Activated T-helper 1 cell treated with anti-CD3 and anti-CD28 coated beads, Interleukin-2, amount 50 U/mL, for 16 hours (primary cell): ENCODE measurements at places on chromosomes 7 and 10.

DNA sequence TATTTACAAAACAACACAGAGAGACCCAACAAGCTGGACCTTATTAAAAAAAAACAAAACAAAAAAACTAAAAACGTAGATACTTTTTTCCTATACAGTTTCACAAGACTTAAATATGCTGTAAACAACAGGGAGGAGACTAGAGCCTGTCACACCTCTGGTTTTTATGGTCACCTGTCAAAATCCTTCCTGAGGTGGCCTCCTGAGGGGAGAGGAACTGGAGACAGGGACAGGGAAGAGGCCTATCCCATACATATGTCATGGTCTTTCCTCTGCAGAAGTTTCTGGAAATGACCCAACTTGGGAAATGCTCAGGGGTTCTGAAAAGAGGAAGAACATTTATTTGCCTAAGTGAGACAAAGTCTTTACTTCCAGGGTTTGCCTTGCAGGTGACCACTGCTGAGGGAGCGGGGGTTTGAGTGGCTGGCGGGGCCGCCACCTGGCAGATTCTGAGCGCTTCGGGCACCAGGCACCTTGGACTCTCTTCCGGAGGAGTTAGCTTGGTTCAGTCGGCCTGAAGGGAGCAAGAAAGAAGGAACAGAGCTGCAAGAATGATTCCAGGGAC lies 18.3 kb downstream of the CPA1 start:
- no peak for DNase-seq

DNA sequence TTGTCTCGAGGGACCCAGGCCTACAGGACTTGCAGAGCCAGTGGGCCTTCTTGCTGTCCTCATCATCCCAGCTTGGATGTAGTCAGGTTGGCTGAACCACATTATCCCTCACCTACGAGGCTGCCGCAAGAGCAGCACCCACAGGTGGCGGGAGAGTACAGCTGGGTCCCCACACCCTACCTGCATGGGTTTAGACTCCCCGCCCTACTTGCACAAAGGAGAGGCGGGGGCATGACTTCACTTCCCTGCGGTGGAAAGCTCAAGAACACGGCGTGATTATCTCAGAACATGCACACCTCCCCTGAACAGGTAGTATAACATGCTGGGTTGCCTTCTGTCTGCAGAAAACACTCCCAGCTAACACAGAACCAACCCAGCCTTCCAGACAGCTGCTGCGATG lies 57.5 kb downstream of the CTBP2 start:
- no peak for DNase-seq

DNA sequence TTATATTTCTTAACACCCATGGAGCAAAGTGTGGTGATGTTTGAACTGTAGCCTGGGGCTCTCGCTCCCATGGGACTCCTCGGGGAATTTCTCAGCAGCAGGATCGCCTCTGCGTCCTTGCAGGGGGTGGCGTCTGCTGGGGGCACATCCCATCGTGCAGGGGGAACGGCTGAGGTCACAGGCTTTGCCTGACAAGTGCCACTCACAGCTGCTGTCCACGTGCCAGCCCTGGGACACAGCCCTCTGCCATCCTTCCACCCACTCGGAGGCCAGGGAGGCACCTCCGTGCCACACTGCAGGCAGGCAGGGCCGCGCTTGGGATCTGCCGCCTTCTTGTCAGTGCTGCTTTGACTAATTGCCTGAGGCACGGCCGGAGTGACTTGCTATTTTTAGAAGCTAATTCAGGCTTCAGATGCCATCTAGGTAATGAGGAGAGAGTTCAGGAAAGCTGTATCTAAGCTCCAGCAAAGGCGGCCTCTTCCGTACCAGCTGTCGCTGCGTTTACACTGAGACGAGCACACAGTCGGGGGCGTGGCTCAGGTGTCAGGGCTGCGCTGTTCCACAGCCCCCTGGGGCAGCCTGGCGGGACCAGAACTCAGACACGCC lies 45.7 kb downstream of the PITRM1 start:
- no peak for DNase-seq

DNA sequence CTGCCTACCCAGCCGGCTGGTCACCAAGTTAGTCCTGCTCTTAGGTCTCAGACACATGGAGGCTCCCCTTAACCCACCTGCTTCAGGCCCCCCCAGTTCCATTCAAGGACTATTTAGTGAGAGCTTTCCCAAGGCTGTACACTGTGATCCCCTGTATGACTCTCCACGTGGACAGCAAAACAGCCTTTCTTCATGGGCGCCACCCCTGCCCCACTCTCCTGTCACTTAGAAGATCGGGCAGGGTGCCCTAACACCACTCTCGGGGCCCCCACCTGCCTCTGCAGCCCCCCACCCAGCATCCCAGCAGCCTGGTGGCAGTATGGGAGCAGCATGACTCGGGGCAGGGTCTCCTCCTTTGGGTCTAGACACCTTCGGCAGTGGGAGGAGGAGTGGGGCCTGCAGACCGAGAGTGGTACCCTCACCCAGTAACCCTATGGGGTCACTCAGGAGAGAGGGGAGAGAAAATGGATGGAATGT lies 116.6 kb downstream of the PTPN20 start:
- DNase-seq, result no peak

DNA sequence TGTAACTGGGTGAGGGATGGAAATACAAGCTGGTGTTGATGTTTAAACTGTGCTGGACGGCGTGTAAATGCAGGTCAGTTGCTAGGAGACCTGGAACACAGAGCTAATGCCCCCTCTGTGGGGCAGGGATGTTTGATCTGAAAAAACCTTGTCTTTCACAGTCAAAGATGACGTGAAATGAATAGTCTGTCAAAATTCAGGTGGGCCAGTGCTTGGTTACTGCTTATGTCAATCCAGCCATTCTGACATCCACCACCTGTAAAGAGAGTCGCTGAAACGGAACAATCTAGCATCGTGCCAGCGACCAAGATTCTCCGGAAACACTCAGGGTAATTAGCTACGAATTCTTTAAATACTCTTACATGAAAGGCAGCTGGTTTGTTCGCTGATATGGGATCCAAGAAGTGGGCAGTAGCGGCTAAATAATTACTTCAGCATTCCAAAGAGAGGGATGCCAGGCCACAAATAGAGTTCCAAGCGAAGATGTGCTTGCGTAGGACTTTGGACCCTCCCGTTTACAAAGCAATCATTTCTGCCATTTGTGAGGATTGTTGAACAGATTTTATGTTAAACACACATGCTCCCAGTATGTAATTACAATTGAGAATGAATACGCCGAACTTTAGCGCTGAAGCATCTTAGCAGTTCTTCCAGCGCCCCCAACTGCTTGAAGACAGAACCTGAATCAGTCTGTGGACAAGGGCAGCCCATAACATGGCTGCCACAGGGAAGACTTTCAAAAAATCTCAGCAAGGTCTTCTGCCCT lies 7.3 kb upstream of the ASB4 start:
- no peak for DNase-seq

GRCh38 chr10:69885379-69886013 lies 83.8 kb downstream of the COL13A1 start:
- DNase-seq, result no peak

DNA sequence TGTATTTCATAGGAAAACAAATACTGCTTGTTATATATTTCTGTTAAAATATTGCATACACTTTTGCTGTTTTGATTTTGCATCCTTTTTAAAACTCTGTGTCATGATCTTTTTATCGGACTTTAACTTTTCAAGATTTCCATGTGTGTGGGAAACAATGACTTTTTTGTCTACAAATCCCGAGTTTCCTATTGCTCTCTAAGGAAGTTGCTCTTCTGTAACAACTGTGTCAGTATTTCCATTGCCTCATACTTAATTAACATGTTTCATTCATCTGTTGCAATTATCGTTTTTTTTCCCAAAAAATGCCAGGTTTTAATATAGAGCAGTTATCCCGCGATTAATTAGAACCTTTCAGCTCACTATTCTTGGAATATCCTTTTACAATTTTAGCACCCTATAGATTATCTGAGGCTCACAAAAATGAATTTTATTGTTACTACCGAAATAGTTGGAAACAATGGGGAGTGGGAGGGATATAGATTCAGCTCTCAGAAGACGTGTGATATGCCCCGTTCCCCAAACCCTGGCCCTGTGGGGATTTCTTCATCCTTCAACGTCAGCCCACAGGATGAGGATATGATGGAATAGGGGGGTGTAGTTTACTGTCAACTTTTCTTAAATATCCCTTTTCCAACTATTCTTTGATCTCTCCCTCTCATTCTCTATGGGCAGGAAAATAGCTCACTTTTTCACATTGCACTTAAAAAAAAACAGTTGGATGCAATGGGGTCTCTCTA lies 297.6 kb upstream of the IGFBP3 start:
- DNase-seq, result no peak

GRCh38 chr10:124705817-124706461 lies 38.2 kb downstream of the FAM53B start:
- DNase-seq, result no peak

GRCh38 chr7:134485203-134485602 lies 26.3 kb upstream of the AKR1B1 start:
- DNase-seq, result no peak

GRCh38 chr10:61869774-61870525 lies 31.5 kb upstream of the ARID5B start:
- no peak for DNase-seq

GRCh38 chr10:71561003-71561574 lies 158.5 kb downstream of the C10orf105 start:
- DNase-seq, result no peak

DNA sequence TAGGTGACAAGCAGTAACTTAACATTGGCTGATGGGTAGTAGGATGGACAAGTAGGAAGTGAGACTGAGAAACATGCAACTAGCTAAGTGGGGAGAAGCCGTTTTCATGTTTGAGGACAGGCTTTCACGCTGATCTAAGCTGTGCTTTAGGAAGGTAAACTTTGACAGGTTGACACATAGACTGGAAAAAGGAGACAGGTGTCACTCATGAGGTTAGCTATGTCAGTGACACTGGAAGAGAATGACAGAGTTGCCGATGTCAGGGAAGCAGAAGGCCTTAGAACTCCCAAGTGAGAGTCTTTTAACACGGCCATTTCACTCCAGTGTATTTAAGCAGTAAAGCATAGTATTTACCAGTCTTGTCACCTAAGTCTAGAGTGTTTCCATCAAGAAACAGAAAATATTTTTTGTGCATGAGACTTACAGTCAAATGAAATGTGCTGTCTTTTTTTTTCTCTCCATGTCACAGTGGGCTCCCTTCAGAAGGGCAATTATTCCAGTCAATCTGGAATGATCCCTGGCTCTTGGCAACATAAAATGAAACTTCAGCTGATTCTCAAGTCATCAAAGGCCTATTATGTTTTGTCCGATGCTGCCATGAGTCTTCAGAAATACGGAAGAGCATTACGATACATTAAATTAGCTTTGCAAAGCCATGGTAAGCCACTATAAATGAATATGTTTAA lies 20.6 kb downstream of the EDRF1 start:
- DNase-seq, result no peak

GRCh38 chr7:148738737-148739535 lies 40.2 kb downstream of the CUL1 start:
- no peak for DNase-seq

GRCh38 chr10:61159253-61159652 lies 215.3 kb upstream of the RHOBTB1 start:
- no peak for DNase-seq

- no peak for DNase-seq
These were observed 11.6 kb downstream of the LBX1 start for GRCh38 chr10:101217450-101218281.

DNA sequence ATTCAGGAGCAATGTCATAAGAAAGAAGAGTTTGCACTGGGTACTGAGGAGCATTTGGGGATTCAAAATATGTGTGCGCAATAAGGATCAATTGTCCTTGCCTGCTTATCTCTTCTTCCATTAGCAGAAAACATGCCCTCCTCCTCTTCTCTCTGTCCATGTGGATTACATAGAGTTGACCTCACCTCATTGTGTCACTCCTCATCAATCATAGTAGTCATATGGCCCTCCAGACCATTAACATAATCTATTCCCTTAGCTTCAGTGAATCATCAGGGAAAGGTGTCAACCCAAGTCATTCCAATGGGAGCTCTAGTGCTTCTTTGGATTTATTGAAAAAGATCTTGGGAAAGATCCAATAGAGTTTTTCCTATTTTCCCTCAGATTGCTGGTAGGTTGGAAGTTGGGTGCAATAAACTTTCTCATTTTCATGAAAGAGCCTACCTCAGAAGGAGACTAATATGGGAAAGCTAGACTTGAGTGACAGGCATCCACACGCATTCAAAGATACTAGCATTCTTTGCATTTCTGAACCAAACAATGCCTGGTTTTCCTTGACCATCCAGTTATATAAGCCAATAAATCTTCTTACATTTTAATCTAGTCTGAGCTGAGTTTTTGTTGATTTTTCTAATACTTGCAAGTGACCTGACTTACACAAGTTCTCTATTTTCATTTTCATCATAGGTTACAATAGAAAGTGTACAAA lies 71.5 kb upstream of the FAM13C start:
- DNase-seq, result no peak

DNA sequence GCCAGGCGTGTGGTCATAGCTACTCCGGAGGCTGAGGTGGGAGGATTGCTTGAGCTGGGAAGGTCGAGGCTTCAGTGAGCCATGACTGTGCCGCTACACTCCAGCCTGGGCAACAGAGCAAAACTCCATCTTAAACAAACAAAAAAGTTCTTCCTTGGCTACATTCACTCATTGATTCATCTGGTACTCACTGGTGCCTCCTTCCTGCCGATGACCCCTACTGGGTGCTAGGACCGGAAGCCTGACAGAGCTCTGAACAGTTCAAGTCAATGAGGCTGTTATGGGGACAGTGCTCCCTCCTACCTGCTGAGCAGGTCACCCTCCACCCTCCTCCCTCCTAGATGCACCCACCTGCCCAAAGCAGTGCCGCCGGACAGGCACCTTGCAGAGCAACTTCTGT lies 4.9 kb downstream of the PCOLCE start:
- DNase-seq, result no peak

- no peak for DNase-seq
These were observed 55.7 kb upstream of the MGMT start for GRCh38 chr10:129411393-129411705.

GRCh38 chr7:136134503-136134902 lies 157.3 kb upstream of the MTPN start:
- no peak for DNase-seq

DNA sequence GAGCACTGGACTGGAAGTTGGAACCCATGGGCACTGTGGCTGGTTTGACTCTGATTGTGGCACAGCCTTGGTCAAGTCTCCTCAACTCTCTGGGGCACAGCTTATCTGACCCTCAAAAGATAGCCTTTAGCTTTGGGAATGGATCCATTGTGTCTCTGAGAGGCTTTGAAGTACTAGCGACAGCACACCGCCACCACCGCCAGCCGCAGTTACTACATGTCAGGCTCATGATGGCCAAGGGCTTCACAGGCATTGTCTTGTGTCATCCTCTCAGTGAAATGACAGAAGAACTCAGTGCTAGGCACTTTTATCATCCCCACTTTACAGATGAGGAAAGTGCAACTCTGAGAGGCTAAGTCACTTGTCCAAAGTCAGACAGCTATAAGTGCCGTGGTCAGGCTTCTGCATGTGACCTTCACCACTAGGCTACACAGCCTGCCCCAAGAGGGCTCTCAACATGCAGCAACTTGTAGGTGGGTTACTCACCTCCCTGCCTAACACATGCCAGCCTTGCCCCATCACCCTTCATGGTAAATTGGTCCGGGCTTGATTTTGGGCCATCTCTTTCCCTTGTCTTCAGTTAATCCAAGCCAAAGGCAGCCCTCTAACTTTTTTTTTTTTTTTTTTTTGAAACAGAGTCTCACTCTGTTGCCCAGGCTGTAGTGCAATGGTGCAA lies 44.1 kb downstream of the C10orf105 start:
- DNase-seq, result no peak
